ENCODE measurements at places on chromosomes 6 and 20. TPM values are rescaled to one million over a fixed set of nuclear protein-coding genes. Genes with fewer than 3 reads are reported as not detected.

OPRL1 gene
- 0.59 TPM for total RNA-seq

ANKRD66 gene
- total RNA-seq, result not detected

GRCh38 chr6:35610830-35611229 lies 77.9 kb downstream of the FKBP5 start:
- no peak overlapping the region for H3K27ac ChIP-seq
- no peak overlapping the region for H3K4me3 ChIP-seq
- no peaks in the 10 kb centered on the region for H3K27me3 ChIP-seq
- DNase-seq, result no peak
- peaks cover 11% of the 10 kb centered on the region for H3K4me1 ChIP-seq

DNA sequence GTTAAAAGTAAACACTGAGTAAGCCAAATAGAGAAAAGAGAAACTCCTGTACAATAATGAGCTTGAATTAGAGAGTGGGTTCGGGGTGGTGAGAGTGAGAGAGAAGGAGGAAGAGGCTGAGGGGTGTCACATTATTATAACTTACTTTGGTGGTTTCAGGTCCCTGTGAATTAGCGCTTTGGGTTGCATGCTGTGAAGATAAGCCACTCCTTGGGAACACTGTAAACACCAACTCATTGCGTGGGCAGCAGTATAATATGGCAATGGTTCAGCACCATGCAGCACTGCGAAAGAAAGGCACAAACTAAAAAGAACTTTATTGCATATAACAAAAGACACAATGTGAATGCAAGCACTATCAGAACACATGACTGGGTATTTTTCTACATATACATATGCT lies 26.9 kb downstream of the MAP3K7 start:
- no peak overlapping the region for H3K4me3 ChIP-seq
- H3K27me3 ChIP-seq, result no peaks in the 10 kb centered on the region
- H3K4me1 ChIP-seq, result no peaks in the 10 kb centered on the region

DNA sequence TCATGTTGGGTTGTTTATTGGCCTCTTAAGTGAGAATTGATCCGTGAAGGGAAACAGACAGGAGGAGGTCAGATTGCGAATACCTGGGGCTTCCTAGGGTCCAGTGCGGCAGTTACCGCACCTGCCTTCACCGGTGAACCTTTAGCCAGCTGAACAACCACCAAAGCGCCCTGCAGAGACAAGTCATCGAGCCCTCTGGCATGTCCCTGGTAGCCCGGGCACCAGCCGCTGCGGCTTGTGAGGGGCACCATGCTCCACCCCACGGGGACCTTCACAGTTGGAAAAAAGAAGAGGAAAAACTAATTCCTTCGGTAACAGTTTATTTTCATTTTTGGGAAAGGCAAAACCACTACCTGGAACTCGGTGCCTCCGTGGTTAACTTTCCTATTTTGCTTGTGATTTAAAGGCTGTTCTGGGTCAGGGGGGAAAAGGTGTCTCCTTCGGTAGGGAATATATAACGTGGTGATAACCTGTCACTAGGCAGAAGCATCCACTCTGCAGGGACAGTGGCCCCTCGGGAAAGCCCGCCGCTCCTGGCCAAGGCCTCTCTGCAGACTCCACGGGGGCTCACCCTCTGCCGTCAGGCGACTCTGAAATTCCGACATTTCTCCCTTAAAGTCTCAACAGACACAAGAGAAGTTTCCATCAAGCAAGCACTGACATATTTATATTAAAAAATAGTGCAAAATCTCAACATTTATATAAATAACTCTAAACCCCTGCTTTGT lies 30.7 kb upstream of the ZBP1 start:
- no peaks in the 10 kb centered on the region for H3K27me3 ChIP-seq
- no peak overlapping the region for H3K4me3 ChIP-seq
- peaks cover 13% of the 10 kb centered on the region for H3K36me3 ChIP-seq

DNA sequence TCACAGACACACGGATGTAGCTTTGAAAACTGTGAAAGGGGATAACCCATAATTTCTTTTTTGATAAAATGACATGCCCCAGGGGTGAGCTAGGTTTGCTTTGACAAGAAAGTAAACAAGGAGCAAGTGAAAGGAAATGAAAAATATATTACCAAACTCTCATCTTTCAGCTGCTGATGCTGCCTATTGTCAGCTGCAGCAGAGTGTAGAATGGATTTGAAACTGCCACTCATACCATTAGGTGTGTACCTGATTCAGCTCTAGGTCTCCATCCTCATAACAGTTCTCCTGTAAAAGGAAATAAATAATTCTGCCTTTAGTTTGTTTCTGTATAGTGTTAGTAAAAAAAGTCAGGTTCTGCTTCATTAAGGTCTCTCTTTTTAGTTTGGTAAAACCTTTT lies 415.1 kb upstream of the MARCKS start:
- no peak for DNase-seq
- no peaks in the 10 kb centered on the region for H3K36me3 ChIP-seq
- H3K27me3 ChIP-seq, result no peaks in the 10 kb centered on the region
- H3K4me3 ChIP-seq, result no peak overlapping the region

DNA sequence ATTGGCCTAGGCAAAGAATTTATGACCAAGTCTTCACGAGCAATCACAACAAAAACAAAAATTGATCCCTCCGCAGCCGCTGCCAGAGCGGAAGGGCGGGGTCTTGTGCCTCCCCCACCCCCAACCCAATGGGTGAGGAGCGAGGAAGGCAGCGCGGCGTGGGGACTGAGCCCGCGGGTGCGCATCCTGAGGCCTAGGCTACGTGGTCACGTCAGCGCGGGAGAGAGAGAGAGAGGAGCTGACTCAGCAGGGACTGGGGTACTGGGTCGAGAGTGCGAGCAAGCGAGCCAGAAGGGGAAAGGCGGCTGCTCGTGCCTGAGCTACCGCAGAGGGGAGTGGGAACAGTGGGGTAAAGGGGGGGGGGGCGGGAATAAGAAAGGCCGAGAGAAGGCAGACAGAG lies 90.1 kb upstream of the FERMT1 start:
- H3K4me1 ChIP-seq, result no peaks in the 10 kb centered on the region
- no peaks in the 10 kb centered on the region for H3K27me3 ChIP-seq
- H3K36me3 ChIP-seq, result no peaks in the 10 kb centered on the region
- no peak for DNase-seq

DNA sequence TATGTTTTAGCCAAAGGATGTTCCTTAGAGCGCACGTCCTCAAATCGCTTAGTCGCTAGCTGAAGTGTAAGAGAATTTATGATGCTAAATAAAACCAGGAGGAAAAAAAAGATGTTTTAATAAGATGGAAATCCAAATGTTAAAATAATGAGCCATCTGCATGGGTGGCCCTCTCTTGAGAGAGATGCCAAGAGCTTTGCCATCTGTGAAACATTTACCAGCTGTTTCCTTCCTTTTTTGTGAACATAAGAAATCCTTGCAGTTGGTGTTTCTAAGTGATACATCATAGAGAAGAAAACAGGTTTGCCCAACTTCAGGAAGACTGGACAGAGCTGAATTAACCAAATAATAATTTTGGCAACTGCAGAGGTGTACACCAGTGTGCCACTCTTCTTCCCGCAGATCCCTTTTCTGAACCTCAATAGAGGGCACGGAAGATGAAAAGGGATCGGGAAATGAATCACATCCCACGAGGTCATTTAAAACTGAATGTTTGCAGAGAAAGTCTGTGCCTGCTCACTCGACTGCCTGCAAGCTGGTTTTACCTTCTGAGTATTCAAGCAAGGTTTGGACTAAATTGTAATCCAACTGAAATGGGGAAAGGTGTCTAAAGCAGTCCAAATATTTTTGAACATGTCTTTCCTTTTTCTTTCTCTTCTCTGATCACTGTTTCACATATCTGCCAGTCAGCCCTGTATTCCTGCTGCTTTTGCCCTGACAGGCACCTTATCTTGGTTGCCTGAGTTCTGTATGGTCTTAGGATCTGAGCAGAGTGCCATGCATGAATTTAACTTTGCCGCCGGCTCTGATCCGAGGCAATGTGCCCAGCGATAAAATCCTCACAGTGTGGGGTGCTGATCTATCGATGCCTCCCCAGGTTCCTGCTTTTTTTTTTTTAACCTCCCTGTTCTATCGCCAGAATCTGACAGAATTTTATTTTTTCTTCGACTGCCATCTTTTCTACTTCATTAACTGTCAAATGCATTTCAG lies 35.5 kb upstream of the TSHZ2 start:
- no peak for DNase-seq
- no peak overlapping the region for H3K27ac ChIP-seq
- H3K4me1 ChIP-seq, result no peaks in the 10 kb centered on the region

GRCh38 chr6:47405273-47405672 lies 72.3 kb upstream of the CD2AP start:
- H3K27ac ChIP-seq, result no peak overlapping the region
- H3K4me1 ChIP-seq, result peaks cover 12% of the 10 kb centered on the region
- no peak for DNase-seq

DNA sequence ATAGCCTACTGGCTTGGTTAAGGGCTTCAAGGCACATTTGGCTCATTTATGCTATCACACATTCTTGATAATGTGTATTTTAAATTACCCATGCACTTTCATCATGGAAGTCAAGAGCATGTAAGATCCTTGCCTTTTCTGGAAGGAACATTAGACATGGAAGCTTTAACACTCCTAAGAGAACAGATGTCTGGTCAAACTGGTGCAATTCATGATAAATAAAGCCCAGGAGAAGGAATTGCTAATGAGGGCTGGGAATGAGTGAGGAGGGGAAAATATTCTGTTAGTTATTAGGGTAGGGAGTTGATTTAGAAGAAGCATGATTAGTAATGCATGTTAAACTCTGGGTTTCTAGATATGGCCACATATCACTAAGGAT lies 688.6 kb upstream of the CITED2 start:
- no peak for DNase-seq
- H3K4me1 ChIP-seq, result peaks cover 26% of the 10 kb centered on the region
- H3K27me3 ChIP-seq, result no peaks in the 10 kb centered on the region
- peak overlapping the region; percentile 92 for H3K27ac ChIP-seq
- no peak overlapping the region for H3K4me3 ChIP-seq

PXMP4 gene
- 6.5 TPM for total RNA-seq

DNA sequence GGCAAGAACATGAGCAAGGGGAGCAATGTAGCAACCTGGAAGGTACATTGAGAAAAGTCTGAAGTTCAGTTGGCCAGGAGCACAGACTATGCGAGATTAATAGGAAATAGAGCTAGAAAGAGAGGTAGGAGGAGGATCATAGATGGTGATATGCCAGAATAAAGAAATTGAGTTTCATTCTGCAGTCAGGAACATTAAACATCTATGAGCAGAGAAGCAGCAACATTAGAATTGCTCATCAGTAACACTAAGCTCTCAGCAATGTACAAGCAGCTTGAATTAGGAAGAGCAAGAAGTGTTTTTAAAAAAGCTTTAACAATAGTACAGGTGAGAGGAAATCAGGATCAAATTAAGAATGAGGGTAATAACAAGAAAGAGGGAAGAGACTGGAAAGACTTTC lies 467.9 kb downstream of the PHF3 start:
- H3K27me3 ChIP-seq, result no peaks in the 10 kb centered on the region
- no peaks in the 10 kb centered on the region for H3K36me3 ChIP-seq
- H3K4me1 ChIP-seq, result no peaks in the 10 kb centered on the region
- no peak for DNase-seq
- no peak overlapping the region for H3K4me3 ChIP-seq

PSMB8 gene
- total RNA-seq, result 67.3 TPM

DNA sequence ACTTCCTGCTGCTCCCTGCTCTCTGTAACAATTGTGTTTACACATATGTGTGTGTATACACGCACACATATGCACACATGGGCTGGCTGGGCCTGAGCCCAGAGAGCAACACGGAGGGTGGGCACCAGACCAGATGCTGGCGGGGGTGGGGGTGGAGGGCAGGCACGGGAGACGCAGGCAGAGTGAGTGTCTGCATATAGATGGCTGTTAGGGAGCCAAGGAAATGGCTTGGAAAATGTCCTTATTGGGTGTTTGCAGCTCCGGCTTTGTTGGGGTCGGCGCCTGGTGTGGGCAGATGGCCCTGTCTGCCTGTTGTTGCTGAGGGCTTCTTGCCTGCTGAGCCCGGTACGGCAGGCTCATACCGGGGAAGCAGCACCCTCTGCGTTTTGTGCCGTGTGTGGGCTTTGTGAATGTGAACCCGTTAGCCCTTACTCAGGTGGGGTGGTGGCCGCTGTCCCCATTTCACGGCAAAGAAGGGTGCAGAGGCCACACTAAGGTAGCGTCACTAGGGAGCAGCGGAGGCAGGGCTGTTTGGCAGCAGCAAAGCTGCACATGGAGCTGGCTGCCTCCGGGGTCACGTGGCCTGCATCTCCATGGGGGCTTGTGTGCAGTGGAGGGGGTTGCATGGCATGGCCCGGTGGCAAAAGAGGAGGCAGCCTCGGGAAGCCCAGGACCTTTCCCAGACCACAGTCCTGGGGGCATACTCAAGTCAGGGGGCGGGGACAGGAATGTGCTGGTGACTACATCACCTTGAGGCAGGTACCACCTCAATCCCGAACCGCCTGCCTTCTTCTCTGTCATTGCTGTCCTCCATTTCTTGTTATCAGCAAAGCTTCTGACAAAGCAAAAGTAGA lies 47.4 kb upstream of the SRF start:
- H3K4me1 ChIP-seq, result peaks cover 71% of the 10 kb centered on the region
- H3K4me3 ChIP-seq, result no peak overlapping the region
- peak overlapping the region; percentile 91 for H3K27ac ChIP-seq
- H3K36me3 ChIP-seq, result no peaks in the 10 kb centered on the region

GRCh38 chr20:18048176-18048575 lies 9.5 kb downstream of the OVOL2 start:
- H3K36me3 ChIP-seq, result no peaks in the 10 kb centered on the region
- DNase-seq, result no peak
- H3K27me3 ChIP-seq, result peaks cover 14% of the 10 kb centered on the region
- H3K4me1 ChIP-seq, result no peaks in the 10 kb centered on the region
- H3K27ac ChIP-seq, result no peak overlapping the region

Measured in osteoblast (primary cell).